Right ventricle myocardium inferior (tissue), 1 donor: ENCODE measurements at places on chromosomes 16 and 17. TPM values are rescaled to one million over a fixed set of nuclear protein-coding genes. Genes with fewer than 3 reads are reported as not detected.

The ARHGDIG gene
- total RNA-seq = 9.3 TPM

The CA7 gene
- not detected for total RNA-seq

DNA sequence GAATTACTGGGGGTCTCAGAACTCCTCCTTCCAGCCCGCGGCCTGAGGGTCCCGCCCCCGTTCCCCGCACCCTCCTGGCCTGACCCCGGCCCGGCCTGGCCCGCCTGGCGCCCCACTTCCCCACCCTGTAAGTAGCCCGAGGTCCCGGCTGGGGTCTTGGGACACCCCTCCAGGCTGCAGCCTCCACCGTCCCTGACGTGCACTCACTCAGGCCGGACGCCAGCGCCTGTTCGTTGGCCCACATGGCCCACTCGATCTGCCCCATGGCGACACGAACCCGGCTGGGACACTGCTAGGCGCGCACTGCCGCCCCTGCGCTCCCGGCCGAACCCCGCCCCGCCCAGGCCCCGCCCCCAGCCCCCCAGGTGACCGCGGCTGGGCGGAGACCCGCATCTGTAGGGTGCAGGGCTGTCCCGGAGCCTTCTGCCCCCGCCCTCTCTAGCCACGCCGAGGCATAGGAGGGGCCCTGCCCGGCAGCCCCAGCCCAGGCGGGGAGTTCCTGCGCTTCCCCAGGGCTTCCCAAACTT, at the start of gene CYBA:
TSS of gene CYBA (minus strand) at position 305 of the 527 bp plus-strand sequence. CDS start at position 265, 40 bp downstream.
- peak; percentile 93 for DNase-seq

DNA sequence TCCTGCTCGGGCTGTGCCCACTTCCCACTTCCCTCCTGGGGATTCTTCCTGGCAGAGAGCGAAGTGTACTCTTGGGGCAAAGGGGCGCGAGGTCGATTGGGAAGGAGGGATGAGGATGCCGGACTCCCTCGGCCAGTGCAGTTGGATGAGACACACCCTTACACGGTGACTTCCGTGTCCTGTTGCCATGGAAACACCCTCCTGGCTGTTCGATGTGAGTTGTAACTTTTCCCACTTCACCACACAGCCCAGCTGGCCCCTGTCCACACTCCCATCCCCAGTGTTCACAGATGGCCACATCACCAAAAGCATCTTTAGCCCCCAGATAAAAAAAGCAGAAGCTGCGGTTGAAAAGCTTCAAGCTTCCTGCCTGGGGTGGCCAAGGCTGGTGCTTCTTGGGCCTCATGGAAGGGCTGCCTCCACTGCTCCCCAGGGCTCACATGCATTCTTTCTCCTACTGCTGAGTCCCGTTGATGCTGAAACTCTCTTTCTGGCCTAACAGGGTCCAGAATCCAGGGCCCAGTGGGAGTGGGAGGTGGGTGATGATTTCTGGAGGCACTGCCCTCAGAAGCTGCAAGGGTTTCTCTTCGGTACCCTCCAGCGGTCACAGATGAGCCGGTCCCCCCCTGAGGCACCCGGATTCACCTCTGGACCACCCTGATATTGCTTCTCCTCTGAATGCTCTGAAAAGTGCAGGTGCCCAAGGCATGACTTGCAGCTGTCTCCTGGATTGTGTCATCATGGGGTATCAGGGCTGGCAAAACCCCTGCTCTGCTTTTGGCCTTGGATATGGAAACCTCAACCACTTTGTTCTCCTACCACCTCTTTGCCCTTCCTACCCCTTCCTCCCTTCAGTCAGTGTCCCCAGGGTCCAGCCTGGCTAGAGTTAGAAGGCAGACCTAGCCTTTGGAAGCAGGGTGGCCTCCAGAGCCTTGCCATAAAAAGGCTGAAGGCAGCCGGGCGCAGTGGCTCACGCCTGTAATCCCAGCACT, 2.2 kb upstream of the TRAF4 start:
- no peak for DNase-seq

- peak; percentile 90 for DNase-seq
Observed at GRCh38 chr16:53509906-53510703, 7.1 kb upstream of the AKTIP start.

DNA sequence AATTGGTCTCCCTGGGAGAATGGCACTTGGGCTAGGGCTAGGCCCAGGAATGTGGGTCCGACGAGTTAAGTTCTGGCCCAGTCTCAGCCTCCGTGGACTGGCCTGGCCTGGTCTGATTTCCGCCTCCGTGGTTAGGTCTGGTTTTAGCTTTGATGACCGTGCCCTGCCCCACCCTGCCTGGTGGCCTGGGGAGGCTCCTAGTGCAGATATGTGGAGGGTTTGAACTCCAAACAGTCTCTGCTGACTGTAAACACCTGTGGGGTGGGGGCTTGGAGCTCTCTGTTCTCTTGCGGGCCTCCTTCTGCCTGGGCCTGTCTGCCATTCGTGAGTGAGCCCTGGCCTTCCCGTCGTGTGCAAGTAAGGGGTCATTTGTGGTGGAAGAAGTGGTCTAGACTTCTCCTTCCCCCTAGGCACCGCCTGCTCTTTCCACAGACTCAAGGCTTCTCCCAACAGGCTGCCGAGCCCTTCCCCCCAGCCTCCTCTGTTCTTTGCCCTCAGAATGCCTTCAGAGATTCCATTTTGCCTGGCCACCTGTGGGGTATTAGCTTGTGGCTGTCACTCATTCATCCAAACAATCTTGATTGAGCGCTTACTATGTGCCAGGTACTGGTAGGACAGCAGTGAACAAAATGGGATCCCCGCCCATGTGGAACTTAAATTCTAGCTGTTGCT, 1.6 kb downstream of the ATP6V0C start:
- DNase-seq = peak; percentile 62

GRCh38 chr17:66954632-66955031, 9.9 kb upstream of the CACNG4 start:
- DNase-seq = no peak

- no peak for DNase-seq
Observed at GRCh38 chr17:13320046-13320785, 281.5 kb downstream of the HS3ST3A1 start.
